ENCODE measurements at places on chromosomes 3 and 15. TPM values are rescaled to one million over a fixed set of nuclear protein-coding genes. Genes with fewer than 3 reads are reported as not detected.
A peak's percentile ranks its signal among the peaks of the same experiment; 100 is the strongest.

DNA sequence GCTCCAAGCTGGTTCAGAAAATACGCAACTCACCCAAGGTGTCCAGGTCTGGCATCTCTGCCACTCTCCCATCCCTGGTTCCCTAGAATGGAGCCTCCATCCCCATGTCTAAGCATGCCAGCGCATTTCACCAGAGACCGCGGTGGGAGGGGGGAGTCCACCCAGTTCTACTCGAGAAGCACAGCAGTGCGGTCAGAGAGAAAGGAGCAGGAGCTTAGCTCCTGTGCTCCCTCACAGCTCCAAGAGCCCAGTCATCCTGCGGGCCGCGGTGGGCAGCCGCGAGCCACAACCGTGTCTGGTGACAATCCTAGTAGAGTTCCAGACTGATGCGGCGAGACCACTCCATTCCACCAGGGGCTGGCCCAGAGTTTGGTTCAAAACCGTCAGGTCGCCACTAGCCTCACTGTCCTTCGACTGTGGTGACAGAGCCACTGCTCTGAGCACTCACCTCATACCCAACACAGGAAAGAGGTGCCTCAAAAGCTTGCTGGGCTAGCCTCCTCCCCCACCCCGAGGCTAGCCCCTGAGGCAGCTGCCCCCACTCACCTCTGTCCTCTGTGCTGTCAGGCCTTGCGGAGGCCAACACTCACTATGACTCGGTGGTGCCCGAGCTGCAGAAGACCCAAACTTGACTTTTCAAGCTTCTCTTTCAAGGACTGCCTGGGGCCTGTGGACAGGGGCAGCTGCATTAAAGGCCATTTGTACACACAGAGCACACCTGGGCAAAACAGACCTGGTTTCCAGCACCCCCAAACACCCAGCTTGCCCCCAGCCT, 185.4 kb downstream of the XXYLT1 start:
- DNase-seq: peak; percentile 9

The PAK2 gene
- total RNA-seq: 79.4 TPM

DNA sequence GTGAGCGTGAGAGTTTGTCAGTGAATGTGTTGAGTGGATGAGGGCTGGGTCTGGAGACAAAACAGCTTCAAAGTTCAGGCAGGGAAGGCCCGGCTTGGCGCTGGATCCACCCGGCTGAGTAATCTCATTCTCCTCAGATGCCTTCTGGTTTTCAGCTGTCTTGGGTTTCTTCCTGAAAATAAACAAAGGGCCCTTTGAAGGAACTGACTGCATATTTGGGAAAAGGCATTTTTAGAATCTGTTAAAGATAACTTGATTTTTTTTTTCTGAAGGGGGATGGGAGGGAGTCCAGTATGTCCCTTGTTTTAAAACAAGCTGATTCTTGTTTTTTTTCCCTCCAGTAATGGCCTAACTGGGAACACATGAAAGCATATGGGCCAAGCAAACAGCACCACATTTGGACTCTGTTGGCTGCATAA, 86.4 kb downstream of the TIGIT start:
- peak; percentile 85 for DNase-seq

GRCh38 chr3:4841225-4841624, 138.0 kb upstream of the BHLHE40 start:
- no peak for DNase-seq

DNA sequence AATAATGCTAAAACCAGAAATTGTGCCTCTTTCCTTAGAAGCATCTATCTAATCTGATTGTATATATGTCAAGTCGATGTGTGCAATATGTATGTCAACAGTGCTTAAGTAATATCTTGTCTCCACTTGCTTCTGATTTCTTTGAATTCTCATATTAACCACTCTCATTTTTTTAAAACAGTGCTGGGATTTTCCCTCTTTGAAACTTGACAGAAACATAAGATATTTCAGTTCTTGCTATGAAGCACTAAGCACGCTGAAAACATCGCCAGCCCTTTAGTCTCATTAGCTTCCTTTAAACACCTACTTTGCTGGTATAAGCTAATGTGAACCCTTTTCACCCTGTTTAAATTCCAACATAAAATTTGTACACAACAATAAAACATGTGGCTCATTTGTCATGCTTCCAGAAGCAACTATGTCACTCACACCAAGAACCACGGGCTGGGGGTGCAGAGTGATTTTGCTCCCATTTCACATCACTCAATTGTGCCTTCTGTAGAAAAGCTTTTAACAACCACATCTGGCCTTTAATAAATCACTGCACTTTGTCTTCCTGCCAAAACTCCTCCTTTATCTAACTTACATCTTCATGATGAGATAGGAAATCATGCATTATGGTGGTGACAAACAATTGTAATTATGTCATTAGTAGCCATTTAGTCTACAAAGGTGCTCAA, 185.2 kb downstream of the FOXP1 start:
- DNase-seq: no peak

- peak; percentile 74 for DNase-seq
These were observed 9.8 kb downstream of the SELENOS start for GRCh38 chr15:101267320-101268104.

GRCh38 chr3:190855151-190855550, 7.3 kb downstream of the GMNC start:
- no peak for DNase-seq
